ENCODE measurements at places on chromosomes 5 and 9. TPM values are rescaled to one million over a fixed set of nuclear protein-coding genes. Genes with fewer than 3 reads are reported as not detected.

The C5orf47 gene
- polyA plus RNA-seq = not detected

The LCN12 gene
- 0.24 TPM for polyA plus RNA-seq

The OR2V2 gene
- not detected for polyA plus RNA-seq

The IL31RA gene
- not detected for polyA plus RNA-seq

The TRIM36 gene
- polyA plus RNA-seq = 0.20 TPM

The PPP2R2B gene
- 0.78 TPM for polyA plus RNA-seq

The PAIP1 gene
- polyA plus RNA-seq = 28.7 TPM

The HMMR gene
- polyA plus RNA-seq = 4.1 TPM

The TAF11L5 gene
- not detected for polyA plus RNA-seq

The CERCAM gene
- 7.2 TPM for polyA plus RNA-seq

The PLEKHG4B gene
- 0.16 TPM for polyA plus RNA-seq

The GPR21 gene
- 0.20 TPM for polyA plus RNA-seq

The BAAT gene
- not detected for polyA plus RNA-seq

The PCDHAC1 gene
- not detected for polyA plus RNA-seq

The MYORG gene
- polyA plus RNA-seq = 2.5 TPM

The RAD17 gene
- 7.5 TPM for polyA plus RNA-seq

The PTGDS gene
- 42.3 TPM for polyA plus RNA-seq

The RNF38 gene
- 7.7 TPM for polyA plus RNA-seq

The LCN15 gene
- not detected for polyA plus RNA-seq

The CTNND2 gene
- not detected for polyA plus RNA-seq

The PCDH1 gene
- polyA plus RNA-seq = 42.6 TPM

The KIF4B gene
- polyA plus RNA-seq = not detected

The OMD gene
- polyA plus RNA-seq = 1.1 TPM

The FBP1 gene
- 5.7 TPM for polyA plus RNA-seq

The LCN9 gene
- not detected for polyA plus RNA-seq

The TMC1 gene
- polyA plus RNA-seq = 6.1 TPM

The KIF20A gene
- polyA plus RNA-seq = 8.8 TPM

The PCDHB16 gene
- 0.08 TPM for polyA plus RNA-seq

The IQGAP2 gene
- 2.0 TPM for polyA plus RNA-seq

The DCTN3 gene
- polyA plus RNA-seq = 112 TPM

The PCDHB15 gene
- polyA plus RNA-seq = 0.80 TPM

The CDH18 gene
- not detected for polyA plus RNA-seq

The NAA35 gene
- polyA plus RNA-seq = 4.0 TPM

The RAB3C gene
- polyA plus RNA-seq = 0.02 TPM

The MPDZ gene
- polyA plus RNA-seq = 2.9 TPM

The MEF2C gene
- polyA plus RNA-seq = 1.6 TPM

The TRIM52 gene
- polyA plus RNA-seq = 3.0 TPM

The PIP5KL1 gene
- 4.8 TPM for polyA plus RNA-seq

The EGFL7 gene
- polyA plus RNA-seq = 43.2 TPM

The SARDH gene
- 0.20 TPM for polyA plus RNA-seq

Data from esophagus (tissue), 2 donors.